ENCODE measurements at places on chromosomes 3 and 15.

DNA sequence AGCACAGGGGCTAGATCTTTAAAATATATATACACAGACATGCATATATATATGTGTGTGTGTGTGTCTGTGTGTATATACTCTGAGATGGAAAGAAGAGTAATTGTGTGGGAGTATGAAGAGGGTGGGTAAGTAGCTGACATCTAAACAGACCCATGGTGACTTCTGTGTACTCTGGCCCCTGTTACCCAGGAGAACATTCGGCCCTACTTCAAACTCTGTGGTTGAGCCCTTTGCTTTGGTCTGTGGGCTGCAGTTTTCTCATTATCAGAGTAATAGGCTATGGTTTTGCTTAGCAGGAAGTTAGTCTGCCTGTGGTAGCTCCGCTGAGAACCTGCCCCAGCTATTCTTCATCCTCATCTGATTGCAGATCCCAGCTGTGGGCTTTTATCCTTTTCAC lies 141.4 kb downstream of the RBPMS2 start:
- no peak for DNase-seq

GRCh38 chr15:43903864-43904290 lies 77.1 kb downstream of the WDR76 start:
- DNase-seq: peak; percentile 95

- DNase-seq: no peak
Observed at GRCh38 chr3:112685420-112685819, 44.5 kb upstream of the CCDC80 start.

DNA sequence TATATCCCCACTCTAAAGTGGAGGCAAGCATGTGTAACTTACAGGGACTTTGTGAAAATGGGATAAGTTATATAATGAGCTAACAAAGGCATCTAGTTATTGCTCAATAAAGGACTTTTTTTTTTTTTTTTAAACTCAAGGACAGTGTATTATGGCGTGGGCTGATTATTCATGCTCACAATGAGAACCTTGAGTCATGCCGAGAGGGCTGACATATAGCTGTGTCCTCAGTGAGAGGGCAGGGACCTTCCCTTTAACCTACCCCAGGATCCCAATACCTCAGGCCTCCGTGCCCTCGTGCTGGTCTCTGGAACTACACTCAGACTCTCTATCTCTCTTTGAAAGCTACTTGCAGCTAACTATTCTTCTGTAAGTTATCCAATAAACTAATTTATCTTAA lies 319.9 kb upstream of the ICE2 start:
- DNase-seq: no peak

GRCh38 chr15:90071220-90071807 lies 31.0 kb downstream of the IDH2 start:
- peak; percentile 90 for DNase-seq

- DNase-seq: peak; percentile 87
Observed at GRCh38 chr15:79283252-79284048, 928 bp downstream of the ANKRD34C start.

GRCh38 chr3:9779721-9780457 lies 10.1 kb upstream of the CAMK1 start:
- no peak for DNase-seq

- DNase-seq: no peak
Observed at GRCh38 chr15:64400583-64400982, 12.9 kb downstream of the TRIP4 start.

DNA sequence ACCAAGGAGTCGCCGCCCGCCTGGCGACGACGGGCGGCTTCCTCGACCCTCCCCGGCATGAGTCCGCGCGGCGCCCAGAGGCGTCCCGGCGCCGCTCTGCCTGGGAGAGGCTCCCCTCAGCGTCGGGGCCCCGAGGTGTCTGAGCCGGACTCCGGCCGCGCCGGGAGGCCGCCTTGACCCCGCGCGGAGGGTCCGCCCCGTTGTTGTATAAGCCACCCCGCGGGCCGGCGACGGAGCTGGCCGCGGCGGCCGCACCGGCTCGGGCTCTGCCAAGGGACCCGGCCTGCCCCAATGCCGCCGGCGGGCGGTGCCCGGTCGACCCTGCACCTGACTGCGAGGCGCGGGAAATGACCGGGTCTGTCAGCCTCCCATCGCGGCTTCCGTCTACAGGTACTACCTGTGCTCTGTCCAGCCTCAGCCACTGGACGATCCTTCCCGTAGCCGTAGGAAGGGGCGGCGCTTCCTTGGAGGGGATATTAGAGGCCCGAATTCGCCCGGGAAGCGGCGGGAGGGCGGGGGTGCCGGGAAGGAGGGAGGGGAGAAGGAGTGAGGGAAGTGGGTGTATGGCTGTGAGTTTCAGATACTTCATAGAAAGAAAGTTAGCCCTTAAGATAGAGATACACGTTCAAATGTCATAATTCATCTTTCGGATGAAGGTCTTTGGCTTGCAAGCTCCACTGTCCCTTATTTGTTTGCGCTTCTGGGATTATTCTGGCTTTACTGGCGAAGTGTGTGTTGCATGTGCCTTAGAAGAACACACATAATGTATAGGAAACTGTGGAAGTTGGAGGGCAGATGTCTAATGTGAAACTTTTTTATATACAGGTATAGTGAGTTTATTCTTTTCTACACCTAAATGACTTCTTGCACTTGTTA lies 620 bp downstream of the ABHD5 start:
- peak; percentile 85 for DNase-seq

- no peak for DNase-seq
Observed at GRCh38 chr15:33701304-33701696, 267.0 kb upstream of the CHRM5 start.

GRCh38 chr3:111548092-111548491 lies 6.1 kb downstream of the CD96 start:
- no peak for DNase-seq

GRCh38 chr3:152039887-152040286 lies 166.4 kb downstream of the SUCNR1 start:
- no peak for DNase-seq

DNA sequence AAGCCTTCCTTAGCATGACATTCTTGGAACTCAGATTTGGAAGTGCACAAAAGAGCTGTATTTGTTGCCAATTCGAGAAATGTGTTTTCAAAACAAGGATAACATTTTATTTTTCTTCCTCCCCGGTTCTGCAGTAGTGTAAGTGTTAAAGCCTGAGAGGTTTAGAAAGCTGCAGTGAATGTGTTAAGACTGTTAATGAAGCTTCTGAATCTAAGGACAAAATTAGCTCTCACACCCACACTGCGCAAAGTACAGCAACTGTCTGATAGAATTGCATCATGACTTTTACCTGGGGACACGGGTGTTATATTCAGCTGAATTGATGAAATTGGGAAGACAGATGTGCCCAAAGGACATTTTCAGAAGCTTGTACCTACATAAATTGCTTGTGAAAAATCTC lies 344.4 kb downstream of the CADM2 start:
- no peak for DNase-seq

- DNase-seq: peak; percentile 63
Observed at GRCh38 chr3:66299891-66300290, 79.1 kb downstream of the SLC25A26 start.

DNA sequence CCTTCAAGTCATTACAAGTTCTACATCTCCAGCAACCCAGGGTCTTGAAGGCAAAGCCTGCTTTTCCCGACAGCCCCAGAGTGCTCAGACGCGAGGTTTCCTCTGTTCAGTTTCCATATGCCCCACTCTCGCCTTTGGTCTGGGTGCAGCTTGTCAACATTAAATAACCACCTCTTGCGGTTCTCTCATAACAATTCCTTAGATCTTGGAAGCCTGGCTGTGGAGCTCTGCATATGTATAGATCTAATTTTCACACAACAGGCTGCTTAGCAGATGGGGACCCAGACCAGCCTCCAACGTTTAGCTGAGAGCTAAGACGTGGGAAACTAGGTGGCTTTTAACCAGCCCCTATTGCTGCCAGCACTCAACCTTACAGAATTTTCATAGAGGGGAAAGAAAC lies 295.5 kb downstream of the RPLP1 start:
- no peak for DNase-seq

GRCh38 chr15:41006479-41006878 lies 53.2 kb downstream of the CHAC1 start:
- no peak for DNase-seq

- DNase-seq: no peak
Observed at GRCh38 chr3:49248840-49249227, 28.2 kb downstream of the C3orf62 start.

Data from eye (tissue), 1 donor.